ENCODE measurements at places on chromosomes 12 and 14.

DNA sequence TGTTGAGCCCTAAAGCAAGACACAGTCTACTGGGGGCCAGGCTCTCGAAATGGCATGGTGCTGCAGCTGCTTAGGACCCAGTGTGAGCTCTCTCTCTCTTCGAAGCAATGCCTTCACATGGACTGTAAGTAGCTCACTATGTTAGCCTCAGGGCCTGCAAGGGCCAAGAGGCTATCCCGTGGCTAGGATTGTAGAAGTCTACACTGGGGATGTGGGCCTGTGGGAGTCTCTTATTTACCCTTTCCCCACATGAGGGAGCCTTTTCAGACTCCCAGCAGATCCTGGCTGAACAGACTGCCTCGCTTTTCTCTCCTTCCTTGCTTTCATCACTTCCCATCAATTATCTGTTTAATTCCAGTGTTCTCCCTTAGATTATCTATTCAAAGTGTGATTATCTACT lies 101.4 kb downstream of the GPR65 start:
- DNase-seq: no peak

DNA sequence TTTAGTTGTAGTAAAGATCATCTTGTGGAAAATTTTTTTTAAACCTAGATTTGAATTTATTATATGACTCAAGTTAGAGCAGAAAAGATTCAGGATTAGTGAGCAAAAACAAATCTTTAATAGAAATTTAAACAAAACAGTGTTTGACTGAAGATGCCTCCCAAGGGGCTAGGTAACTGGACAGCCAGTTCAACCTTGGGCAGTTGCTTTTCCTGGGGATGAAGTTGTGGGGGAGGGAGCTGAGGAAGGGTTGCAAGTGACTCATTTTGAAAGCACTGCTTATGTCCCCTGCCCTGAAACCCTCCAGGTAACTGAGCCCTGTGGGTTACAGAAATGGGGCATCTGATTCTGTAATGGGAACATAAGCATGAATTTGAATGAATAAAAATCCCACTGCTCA lies 13.1 kb downstream of the CFAP54 start:
- DNase-seq: no peak

GRCh38 chr12:123035841-123036240 lies 55.4 kb downstream of the ARL6IP4 start:
- DNase-seq: peak; percentile 34

DNA sequence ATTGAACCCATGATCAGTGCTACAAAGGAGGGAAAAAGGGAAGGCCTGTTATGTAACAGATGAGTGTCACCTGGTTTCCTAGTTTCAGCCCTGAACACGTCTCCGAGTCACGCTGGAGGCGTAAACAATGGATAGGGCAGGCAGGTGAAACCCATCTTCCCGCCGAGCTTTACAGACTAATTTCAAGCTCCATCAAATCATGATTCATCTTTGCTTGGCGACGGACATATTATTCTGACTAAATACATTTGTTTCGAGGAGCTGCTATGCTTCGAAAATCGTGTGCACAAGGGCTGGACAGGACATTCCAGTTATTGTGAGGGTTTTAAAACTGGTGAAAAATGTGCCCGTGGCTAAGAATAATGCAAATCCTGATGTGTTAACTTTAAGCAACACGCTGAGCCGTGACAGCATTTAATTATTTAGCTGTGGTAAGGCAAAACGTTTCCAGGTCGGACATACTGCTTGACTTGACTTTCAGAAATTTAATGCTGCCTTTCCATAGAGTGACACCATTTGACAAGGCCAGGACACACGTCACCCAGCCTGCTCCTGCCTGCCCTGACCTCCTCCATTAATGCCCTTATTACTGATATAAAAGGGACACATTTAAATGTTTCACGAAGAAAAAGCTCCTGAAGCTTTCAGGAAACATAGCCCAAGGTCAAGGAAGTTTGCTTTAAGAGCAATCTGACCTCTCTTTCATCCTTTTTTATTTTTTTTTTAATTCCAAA lies 1203.5 kb upstream of the TMEM132C start:
- no peak for DNase-seq

DNA sequence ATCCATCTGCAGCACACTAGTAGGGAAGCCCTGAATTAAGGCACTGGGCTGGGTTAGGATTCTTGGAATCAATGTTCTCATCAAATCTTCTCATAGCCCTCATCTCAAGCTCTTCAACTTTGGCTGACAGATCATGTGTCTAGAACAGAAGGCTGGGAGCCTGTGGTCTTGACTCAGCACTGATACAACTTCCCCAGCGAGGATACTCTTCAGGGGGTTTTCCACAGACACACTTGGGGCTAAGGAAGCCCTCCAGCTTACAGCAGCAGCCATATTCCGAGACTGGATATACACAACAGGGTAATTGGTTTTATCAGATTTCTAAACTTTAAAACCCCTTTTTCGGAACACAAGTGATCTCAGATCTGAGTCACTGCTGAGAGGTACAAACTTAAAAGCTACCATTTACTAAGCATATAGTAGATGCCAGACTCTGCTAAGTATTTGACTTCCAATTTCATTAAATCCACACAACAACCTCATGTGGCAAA lies 3.5 kb downstream of the FMNL3 start:
- no peak for DNase-seq

DNA sequence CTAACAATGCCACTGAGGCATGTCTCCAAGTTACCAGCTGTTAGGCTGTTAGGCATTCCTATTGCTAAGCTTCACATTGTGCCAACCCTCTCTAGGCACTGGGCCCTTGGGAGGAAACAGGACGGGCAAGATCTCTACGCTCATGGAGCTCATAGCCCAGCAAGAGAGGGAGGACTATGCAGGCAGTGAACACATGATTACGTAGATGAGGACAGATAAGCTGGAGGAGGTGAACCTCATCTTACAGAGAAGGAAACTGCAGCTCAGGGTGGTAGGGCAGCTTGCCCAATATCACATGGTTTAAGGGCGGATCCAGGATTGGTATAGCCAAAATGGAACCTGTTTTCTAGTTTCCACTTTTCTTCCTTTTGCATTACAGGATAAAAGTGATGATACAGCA lies 7.8 kb downstream of the UBE3B start:
- no peak for DNase-seq

- no peak for DNase-seq
Measured at GRCh38 chr14:58807191-58807590, 169.4 kb downstream of the DACT1 start.

- no peak for DNase-seq
Measured at GRCh38 chr12:109455706-109456105, 21.4 kb downstream of the KCTD10 start.

DNA sequence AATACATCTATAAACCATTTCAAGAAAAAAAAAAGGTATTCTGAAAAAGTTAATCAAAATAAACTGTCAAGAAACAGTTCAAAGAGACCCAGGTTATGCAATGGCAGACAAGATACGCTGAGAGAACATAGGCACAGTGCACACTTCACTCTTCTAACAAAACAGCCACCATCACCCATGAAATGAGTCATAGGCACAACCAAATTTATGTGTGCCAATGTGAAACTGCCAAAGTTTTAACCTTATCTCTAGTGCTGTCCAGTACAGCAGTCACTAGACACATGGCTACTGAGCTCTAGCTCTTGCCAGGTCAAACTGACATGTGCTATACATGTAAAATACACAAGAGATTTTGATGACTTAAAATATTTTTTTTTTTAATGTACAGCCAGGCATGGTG lies 1.4 kb downstream of the CEP128 start:
- peak; percentile 72 for DNase-seq

DNA sequence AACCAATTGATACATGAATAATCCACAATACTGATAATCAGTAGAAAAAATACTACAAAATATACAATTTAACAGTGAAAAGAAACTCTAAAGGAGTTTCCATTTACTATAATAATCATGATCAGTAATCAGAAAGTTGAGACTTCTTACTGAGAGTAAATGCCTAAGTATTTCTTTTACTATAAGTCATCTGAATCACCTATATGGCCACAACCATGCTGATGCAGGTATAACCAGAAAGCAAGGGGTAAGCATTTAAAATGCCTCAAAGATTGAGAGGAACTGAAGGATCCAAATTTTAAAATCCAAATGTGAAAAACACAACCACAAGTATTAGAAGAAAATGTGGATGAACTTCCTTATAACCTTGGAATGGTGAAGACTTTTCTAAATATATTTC lies 23.4 kb downstream of the CDK17 start:
- DNase-seq: no peak

DNA sequence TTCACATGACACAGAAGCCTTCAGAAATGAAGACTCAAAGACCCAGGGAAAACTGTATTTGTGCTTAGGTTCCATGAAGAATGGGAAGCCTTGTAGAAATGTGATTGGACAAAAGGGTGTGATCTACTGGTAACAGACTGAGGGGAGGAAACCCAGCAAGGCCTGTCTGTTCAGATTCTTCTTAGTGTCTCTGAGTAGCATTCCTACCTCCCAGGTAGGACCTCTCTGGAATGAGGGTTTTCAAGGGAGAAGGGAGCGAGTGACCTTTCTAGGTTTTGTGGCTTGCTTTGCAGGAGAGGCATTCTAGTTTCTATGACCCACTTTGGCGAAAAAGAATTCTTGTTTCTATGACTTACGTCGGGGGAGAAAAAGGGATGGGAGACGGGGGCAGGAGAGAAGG lies 401.7 kb downstream of the DPF3 start:
- no peak for DNase-seq

DNA sequence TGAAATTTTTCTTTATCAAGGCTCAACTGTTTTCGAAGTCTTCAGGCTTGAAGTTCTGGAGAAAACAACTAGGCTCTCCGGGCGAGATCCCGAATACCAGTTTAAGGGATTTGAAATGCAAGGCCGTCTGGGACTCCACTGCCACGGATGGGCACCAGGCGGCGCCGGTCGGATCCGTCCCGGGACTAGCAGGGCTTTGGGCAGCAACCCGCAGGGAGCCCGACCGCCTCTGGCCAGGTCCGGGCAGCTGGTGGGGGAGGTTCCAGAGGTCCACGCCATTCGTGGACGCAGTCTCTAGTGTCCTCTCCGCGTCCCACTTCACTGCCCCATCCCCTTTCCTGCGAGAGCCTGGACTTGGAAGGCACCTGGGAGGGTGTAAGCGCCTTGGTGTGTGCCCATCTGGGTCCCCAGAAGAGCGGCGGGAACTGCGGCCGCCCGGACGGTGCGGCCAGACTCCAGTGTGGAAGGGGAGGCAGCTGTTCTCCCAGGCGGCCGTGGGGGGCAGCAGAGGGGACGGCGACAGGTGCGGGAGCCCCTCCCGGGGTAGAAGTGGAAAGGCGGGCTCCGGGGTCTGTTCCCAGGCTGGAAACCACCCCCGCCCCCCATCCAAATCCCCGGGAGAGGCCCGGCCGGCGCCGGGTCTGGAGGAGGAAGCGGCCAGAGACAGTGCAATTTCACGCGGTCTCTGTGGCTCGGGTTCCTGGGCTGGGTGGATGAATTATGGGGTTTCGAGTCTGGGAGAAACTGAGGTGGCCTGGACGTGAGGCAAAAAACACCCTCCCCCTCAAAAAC lies 838 bp upstream of the ERBB3 start:
- peak; percentile 64 for DNase-seq

- DNase-seq: no peak
Measured at GRCh38 chr12:4242595-4242994, 31.0 kb upstream of the CCND2 start.
